Activated naive CD4-positive, alpha-beta T cell treated with Interleukin-2 at 50 U/mL for 16 hours (primary cell): ENCODE measurements at places on chromosomes 7 and 10.

GRCh38 chr7:54543051-54543488 lies 895 bp downstream of the VSTM2A start:
- no peak for DNase-seq

DNA sequence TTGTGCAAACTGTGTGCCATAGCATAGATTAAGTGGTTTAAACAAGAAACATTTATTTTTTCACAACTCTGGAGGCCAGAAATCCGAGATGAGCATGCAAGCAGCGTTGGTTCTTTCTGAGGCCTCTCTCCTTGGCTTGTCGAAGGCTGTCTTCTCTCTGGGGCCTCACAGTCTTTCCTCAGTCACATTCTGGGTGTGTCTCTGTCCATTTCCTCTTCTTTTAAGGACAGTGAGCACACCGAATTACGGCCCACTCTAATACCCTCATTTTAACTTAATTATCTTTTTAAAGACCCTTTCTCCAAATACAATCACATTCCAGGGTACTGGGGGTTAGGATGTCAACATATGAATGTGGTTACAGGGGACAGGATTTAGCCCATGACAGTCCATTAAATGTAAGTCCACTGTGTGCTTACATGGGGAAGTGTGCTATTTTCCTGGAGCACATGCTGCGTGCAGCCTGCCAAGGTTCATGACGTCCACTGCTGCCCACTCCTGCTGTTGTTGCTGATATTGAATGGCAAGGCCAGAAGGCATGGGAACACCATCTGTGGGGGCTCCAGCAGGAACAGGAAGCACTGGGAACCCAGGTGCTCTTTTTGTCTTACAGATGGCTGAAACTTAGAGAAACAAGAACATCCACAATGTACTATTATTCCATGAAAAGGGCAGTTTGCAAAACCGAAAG lies 365.5 kb downstream of the GALNT17 start:
- no peak for DNase-seq

GRCh38 chr7:142714375-142714774 lies 34.9 kb upstream of the PRSS1 start:
- DNase-seq, result no peak

- no peak for DNase-seq
Observed at GRCh38 chr7:107838816-107839565, 36.0 kb upstream of the SLC26A3 start.

- no peak for DNase-seq
Observed at GRCh38 chr10:7593063-7593462, 73.7 kb downstream of the ITIH5 start.

GRCh38 chr7:96205665-96206064 lies 116.2 kb downstream of the SLC25A13 start:
- no peak for DNase-seq

DNA sequence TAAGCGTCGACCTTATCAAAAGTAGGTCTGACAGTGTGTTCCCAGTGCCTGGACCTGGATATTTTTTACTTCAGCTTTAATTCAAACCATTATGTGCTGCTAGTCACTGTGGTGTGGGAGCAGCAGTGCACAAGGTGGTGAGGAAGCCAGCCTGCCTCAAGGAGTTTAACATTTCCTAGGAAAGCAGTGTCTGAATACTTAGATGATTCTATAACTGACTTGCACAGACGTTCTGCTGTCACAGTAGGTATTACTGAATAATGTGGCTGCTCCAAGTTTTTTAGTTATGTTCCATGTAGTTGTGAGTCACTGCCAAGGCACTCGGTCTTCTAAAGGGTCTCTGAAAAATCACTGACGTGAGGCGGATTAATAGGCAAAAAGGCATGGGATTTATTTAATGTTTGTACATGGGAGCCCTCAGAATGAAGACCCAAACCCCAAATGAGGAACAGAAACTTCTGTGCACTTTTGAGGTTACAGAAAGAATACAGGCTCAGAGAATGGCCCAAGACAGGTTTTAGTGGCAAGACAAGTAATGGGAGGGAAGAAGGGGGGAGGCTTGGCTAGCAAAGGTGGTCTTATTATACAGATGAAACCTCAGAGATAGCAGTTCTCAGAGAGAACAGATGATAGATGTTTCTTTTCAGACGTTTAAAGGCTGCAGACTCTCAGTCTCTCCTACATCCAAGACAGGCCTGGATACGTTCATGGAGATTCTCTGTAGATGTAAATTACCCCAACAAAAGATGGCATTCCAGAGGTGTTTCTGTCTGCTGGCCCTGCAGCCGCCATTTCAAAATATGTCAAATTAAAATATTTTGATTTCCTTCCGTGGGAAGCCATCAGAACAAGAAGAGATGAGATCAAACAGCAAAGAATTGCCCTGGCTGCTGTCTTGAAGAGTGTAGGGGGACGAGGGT lies 209.3 kb downstream of the SDK1 start:
- DNase-seq, result no peak

DNA sequence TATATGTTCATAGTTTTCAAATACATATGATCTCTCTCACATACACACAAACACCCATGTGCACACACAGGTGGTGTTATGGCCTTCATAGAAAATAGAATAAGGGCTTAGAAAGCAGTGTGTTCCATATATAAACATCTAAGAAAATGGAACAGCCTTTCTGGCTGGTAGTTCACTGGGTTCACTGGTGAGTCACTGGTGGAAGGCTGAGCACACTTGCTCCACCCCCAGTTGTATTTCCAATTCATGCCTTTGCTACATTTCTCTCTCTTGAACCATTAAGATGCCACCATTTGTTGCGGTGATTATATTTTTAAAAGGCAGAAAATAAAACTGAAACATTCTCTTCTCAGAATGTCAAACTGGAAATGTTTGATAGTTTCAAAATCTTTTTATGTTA lies 252.1 kb downstream of the GLI3 start:
- no peak for DNase-seq

DNA sequence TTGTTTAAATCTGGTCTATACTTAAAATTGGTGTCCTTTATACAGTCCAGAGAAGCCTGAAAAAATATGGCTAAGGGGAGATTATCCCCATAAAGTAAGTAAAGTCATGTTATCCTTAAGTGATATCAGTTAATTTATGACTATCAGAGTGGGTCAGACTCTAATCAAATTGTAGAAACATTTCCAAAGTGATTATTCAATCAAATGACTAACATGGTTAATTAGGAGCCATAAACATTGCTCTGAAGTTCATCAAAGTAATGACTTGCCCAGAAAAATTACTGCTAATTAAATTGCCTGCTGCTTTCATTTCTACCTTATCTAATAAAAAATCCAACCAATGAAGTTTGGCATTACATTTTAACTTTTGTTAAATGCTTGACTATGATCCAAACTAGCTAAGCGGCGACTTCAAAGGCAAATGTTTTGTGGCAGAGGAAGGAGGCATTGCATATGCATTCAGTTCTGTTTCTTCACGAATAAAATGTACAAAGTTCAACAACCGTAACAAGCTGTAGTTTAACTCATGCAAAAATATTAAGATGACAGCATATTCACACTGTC lies 76.7 kb downstream of the ETV1 start:
- DNase-seq, result no peak

DNA sequence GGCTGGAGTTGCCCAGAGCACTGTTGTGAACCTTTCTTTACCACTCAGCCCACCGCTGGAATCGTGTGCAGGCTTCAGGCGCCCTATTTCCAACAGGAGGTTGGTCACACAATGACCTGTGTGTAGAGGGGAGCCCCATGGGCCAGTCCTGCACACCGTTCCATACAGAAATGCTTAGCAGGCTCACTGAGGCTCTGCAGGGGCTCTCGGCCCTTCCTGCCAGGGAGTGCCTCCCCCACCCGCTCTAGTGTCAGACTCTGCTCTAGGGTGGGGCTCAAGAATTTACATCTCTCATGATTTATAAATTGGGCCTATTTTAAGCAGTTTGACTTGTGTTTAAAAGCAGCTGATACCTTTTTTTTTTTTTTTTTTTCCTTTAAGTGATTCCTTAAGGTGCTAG lies 42.0 kb downstream of the SHH start:
- DNase-seq, result no peak

- DNase-seq, result no peak
Observed at GRCh38 chr10:63633677-63634487, 112.7 kb downstream of the REEP3 start.

GRCh38 chr10:12502526-12503274 lies 153.4 kb downstream of the CAMK1D start:
- DNase-seq, result no peak

- DNase-seq, result no peak
Observed at GRCh38 chr10:82228701-82229100, 353.7 kb downstream of the NRG3 start.

- DNase-seq, result no peak
Observed at GRCh38 chr7:15720849-15721471, 34.5 kb upstream of the MEOX2 start.

DNA sequence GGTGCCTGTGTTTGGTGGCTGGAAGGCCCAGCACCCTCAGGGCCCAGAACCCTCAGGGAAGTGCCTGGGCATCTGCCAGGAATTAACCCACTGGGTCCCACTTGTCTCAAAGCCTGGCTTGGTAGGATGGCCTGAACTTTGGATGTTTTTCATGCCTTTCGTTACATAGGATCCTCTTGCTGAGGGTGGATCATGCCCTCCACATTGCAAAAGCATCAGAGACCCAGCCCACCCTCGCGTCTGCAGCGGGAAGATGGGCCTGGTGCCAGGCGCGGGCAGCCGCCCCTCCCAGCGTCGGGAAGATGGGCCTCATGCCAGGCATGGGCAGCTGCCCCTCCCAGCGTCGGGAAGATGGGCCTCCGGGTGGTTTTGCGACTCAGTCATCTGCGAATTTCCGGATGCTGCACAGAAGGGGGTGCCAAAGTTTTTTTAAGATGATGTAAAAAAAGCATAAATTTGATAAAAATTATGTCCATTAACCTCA lies 51.9 kb upstream of the PRKAR1B start:
- no peak for DNase-seq

DNA sequence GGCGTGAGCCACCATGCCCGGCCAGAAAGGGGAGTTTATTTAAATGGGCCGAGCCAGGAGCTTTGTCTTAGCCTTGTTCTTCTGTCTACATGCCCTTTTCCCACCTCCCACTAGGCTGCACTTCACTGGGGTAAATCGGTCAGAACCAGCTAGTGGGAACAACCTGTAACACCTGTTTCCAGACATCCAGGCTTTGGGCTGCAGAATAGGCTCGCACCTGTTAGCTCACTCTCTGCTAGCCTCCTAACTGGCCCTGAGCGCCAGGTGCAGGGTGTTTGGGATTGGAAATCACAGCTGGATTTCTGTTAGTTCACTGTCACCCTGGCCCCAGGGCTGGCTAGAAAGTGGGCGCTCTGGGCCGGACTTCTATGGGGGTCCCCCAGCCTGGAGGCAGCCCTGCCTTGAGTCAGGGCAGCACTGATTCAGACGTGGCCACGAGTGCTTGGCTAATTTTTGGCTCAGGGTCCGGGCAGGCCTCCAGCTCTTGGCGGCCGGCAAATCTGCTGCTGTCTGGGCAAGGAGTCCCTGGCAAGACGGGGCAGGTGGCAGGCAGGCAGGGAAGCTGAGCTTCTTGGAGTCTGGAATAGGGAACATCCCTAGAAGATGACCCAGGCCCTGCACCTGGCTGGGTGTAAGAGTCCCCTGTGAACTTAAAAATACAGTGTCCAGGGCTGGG lies 48.6 kb downstream of the GTF2IRD1 start:
- DNase-seq, result no peak

GRCh38 chr10:86956848-86957448 lies 467 bp downstream of the MMRN2 start:
- DNase-seq, result no peak

DNA sequence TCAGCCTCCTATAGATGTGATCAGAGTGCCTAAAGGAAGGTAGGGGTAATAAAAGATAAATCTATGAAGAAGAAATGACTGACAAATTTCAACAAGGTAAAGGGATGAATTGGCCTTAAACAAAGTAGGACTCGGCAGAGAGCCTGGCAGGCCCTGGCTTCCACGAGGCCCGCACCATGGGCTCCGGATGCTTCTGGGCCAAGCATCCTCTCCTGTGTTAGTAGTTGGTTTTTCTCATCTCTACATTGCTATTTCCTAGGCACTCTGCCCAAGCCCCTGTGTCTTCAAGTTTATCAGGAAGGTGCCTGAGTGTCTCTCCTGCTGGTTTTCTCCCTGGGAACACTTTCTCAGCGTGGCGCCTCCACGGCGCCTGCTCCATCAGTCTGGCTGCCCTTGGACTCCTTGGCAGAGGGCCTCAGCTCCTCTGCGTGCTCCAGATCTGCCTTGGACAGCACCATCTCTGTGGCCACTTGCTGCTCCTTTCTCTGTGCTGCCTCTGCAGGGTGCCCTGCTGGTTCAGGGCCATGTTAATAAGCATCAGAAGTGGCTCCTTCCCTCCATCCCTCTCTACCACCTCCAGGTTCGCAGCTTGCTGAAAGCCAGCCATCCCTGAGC lies 413.3 kb upstream of the DPP6 start:
- no peak for DNase-seq

GRCh38 chr10:61835069-61835945 lies 66.2 kb upstream of the ARID5B start:
- no peak for DNase-seq

- DNase-seq, result no peak
Observed at GRCh38 chr7:46145412-46145811, 224.3 kb upstream of the IGFBP3 start.

- no peak for DNase-seq
Observed at GRCh38 chr10:75191821-75192568, 18.6 kb upstream of the VDAC2 start.

DNA sequence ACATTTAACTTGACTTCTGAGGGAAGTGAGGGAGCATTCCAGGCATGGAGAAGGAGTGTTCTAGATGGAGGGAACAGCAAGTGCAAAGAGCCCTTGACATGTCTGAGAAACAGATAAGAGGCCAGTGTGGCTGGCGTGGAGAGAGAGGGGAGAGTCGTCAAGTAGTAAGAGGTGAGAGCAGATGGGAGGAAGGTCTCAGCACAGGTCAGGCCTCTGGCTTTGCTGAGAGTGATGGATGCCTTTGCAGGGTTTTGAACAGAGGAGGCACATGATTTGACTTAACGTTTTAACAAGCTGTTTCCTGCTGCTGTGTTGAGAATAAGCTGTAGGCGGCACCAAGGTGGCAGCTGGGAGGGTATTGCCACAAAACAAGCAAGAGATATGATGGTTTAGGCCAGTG lies 97.2 kb downstream of the KAT6B start:
- DNase-seq, result no peak

DNA sequence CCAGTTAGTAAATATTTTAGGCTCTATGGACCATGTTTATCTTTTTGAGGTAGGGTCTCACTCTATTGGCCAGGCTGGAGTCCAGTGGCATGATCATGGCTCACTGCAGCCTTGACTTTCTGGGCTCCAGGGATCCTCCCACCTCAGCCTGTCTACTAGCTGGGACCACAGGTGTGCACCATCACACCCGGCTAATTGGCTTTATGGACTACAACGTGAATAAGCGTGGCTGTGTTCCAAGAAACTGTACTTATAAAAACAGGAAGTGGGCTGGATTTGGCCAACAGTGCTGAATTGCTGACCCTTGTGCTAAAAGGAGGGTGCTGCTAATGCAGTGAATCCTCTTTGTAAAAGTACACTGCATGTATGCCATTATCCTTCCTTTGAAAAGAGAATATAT lies 111.7 kb upstream of the CDK13 start:
- no peak for DNase-seq

DNA sequence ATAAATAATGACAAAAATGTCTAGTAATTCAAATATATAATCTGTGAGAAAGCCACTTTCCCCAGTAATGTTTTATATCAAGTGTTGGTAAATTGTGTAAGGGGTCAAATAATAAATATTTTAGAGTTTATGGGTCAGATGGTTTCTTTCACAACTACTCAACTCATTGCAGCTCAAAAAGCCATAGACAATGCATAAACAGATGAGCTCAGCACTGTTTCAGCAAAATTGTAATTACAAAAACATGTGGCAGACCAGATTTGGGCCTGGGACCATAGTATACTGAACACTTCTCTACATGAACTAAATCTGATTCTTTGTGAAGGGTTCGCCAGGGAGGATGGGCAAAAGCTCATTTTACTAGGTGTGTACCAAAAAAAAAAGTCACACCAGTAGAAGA lies 460.8 kb downstream of the NRG3 start:
- DNase-seq, result no peak
